ENCODE measurements at places on chromosomes 3 and 15.

- no peak for DNase-seq
Measured at GRCh38 chr3:67688231-67688630, 33.8 kb upstream of the SUCLG2 start.

DNA sequence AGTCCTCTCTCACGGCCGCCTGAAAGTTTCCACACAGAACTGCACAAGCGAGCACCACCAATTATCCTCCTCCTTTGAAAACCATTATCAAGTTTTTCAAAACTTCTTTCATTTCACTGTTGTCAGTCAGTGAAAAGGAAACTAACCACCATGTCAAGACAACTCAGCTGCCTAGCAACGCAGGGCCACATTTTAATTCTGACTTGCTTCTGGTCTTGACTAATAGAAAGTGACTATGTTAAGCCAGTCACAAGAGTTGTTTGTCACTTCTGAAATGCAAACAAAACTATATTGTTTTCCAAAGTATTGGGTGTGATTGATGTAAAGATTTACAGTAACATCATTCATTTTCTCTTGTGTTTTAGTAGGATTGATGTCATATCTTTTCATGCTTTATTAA lies 612.8 kb upstream of the AGTR1 start:
- DNase-seq: no peak

GRCh38 chr3:191919491-191920026 lies 458.6 kb downstream of the PYDC2 start:
- no peak for DNase-seq

DNA sequence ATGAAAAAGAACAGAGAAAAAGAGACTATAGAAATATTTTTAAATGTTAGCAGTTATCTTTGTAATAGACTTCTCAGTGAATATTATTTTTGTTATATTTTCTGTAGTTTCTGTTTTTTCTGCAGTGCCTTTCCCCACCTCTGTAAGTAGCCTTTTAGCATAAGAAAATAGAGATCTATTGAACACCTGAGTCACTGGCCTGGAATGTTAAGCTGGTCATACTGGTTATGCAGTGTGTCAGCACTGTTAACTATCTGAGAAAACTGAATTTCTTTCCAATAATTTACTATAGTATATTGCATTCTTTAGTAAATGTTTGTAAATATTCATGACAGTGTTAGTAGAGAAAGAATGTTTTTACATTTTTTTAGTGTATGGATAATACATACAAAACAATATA lies 79.8 kb downstream of the NECTIN3 start:
- DNase-seq: no peak

DNA sequence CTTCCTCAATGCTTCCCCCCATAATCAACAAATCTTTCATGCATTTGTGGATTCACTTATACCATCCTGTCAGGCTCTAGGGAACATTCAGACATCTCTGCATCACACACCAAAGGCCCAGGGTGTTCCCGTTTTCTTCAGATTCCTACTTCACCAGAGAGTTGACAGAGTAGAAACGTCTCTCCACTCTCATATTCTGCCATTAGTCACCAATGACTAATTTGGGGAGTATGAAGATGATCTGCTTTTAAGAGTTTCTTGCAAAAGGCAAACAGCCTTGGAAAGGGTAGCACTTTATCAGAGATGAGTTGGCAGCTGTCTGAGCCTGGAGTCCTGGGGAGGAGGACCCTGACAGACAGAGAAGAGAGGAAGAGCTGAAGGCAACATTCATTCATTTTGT lies 55.8 kb upstream of the DGKG start:
- DNase-seq: no peak

DNA sequence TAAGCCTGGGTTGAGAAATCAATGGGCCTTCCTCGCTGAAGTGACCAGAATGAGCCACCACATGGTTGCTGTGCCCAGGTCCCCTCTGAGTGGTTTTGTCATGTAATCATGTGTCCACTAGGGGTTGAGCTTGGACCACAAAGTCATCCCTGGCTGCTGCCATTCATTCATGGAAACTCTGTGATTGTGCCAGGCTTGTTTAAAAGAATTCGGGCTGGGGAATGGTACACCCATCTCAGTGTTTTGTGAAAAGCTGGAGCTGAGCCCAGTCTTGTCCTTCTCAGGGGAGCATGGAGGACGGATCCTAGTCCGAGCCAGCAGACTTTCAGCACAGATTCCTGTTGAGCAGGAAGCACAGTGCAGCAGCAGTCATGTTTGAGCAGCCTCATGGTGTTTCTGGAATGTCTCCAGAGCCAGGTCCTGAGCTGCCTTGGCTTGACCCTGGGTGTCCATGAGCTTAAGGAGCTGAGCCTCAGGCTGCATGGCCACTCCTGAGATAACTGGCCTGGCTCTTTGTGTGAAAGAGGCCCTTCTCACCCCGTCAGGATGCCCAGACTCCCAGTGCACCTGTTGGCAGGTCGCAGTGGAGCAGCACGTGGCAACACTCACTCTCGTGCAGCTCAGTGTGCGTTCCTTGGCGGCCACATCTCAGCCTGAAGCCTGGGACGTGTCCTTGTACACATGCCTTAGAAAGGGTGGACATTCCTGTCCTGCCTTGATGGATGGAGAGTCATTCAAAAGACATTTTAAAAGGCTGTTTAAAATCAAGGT lies 260.3 kb upstream of the TPM1 start:
- DNase-seq: no peak

- peak; percentile 41 for DNase-seq
Measured at GRCh38 chr15:78565097-78565950, at the start of gene CHRNA5. TSS of gene CHRNA5 (plus strand) at chr15:78565520. CDS start at chr15:78565720, 200 bp downstream.

DNA sequence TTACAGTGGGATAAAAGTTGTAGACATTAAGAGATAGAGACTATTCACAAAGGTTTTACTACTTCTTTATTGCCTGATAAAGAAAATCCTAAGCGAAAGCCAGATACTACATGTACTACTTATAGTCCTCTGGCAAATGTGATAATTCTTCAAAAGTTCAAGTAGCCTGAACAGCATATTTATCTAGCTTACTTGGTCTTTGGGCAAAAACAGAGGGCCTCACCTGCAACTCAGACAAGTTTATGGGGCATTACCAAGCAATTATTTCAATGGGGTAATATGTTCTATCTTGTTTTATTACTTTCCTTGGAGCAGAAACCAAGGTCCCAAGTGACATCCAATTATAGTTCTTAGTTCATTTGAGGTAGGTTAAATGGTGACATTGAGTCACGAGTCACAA lies 390.1 kb upstream of the ARHGEF26 start:
- no peak for DNase-seq

DNA sequence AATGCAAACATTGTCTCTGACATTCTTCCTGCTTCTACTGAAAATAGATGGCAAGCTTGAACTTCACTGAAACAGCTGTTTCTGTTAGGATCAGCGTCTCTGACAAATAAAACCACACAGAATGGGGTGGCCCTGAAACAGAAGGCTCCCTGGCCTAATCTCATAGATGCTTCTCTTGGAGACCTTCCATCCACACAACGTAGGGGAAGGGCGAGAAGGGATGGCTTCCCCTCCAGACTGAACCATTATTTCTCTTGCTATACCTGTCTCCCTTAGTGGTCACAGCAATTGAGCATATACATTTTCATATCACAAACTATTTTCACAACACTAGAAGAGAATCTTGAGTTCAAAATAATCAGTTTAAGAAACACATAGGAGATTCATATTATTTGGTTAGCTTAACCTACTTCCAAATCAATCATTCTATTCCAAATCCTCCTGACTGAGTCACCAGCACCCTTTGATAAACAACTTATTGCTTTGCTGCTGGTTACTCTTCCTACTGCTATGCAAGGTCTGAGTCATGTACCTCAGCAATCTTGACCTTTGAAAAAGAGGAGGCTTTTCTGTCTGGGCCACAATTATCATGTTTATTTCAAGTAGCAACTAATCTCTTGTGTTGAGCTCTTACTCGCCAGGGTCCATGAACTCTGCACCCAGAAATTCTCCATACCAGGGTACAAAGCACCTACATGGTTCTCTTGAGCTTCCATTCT lies 45.5 kb downstream of the CBLB start:
- no peak for DNase-seq

All from activated CD4-positive, alpha-beta T cell treated with anti-CD3 and anti-CD28 coated beads, Interleukin-2, amount 50 U/mL, for 1 hour (primary cell).